PC-3 (cell line): ENCODE measurements at places on chromosomes 2 and 18. TPM values are rescaled to one million over a fixed set of nuclear protein-coding genes. Genes with fewer than 3 reads are reported as not detected.

SCYGR8 gene
- not detected in 2 replicates for total RNA-seq

DNA sequence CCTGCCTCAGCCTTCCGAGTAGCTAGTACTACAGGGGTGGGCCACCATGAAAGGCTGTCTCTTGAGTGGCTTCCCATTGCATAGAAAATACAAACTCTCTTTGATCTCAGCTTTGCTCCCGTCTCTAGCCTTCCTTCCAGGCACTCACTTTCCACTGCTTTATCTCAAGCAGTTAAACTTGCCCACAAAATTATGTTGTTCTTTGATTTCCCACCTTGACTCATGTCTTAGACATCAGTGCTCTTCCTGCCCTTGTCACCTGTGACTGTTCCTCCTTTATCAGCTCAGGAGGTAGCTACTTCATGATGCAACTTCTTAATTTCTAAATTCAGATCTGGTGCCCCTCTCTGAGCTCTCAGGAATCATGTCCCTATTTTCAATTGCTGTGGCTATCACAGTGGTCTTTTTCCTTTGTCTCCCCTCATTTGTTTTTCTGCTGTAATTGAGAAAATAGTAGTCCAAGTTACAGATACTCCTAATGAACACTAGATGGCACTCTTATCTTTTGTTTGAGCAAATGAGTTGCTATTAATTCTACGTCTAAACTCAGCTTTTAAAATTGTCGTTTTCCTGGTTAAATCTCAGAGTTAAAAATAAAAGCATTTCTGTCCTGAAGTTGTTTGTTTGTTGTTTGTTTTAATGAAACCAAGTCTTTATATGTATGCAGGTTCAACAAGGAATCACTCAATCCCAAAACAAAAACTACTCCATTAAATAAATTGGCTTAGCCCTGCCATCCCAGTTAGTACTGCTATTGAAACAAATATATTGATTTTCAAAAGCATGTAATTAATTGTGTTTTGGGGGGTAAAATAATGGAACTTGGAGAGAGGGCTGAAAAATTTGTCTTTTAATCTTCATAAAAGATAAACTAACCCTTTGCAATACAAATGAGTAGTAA, 46.9 kb upstream of the GREB1L start:
- peak; percentile 69 for DNase-seq

DNA sequence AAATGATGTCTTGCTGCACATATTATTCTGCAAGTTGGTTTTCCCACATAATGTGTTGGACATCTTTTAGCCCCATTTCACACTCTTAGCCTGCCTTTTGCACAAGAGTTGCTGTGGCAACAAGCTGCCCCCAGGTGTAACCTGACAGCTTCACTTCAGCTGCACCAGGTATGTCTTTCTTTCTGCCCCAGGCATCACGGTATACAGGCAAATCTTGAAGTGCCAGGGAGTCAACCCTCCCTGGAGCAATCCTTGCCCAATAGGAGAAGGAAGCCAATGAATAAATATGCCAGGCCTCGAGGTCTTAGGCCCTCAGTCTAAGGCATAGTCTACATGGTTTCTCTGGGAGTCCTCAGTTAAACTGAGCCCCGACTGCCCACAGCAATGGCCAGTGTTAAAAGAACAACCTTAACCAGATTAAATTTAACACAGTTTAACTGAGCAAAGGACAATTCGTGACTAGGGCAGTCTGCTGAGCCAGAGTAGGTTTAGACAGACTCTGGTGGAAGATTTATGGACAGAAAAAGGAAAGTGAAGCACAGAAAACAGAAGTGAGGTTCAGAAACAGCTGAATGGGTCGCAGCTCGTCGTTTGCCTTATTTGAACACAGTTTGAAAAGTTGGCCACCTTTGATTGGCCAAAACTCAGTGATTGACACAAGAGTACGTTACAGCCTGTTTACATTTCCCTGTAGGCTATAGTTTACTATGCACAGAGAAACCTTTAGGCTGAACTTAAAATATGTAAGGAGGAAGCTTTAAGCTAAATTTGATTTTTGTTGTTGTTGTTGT, 32.0 kb upstream of the C1QL2 start:
- no peak for DNase-seq

GRCh38 chr2:145777297-145777696, 1257.4 kb upstream of the ZEB2 start:
- DNase-seq: peak; percentile 67

ST8SIA3 gene
- total RNA-seq: not detected in 2 replicates

C2orf80 gene
- total RNA-seq: not detected in 2 replicates

- DNase-seq: no peak
Measured at GRCh38 chr2:30417253-30417652, 29.8 kb upstream of the LCLAT1 start.

DNA sequence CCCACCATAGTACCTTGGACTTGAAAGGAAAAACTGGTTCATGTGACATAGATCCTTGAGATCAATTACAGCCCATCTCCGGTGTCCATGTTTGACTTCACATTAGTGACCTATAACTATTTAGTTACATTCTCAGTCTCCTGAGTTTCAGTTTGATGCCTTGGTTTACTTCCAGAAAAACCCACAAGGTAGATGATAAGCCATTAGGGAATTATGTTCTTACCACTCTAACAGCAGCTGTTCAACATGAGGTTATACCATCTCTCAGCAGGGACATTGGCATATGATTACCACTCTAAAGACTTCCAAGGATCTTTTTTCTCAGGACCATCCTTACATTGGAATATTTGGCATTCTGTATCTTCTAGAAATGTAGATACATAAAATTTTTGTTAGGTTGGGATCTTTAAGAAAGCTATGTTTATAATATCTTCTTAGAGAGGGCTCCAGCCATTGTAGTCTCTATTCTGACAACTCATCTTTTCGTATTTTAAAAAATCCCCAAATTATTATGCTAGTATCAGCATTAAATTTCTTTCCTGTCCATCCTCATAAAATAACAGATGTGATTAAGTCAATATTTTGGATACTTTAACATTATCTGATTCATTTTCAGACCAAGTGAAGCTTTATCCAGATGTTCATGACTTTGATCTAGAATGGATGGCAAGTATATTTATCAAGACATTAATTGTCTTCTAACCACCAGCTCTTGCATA, 258.9 kb downstream of the RDH14 start:
- DNase-seq: no peak

GRCh38 chr2:200300638-200301314, 5.7 kb upstream of the SPATS2L start:
- peak; percentile 92 for DNase-seq

- DNase-seq: peak; percentile 27
Measured at GRCh38 chr2:195029804-195030654, 627.0 kb upstream of the SLC39A10 start.

GRCh38 chr2:86286516-86286915, 50.9 kb downstream of the REEP1 start:
- DNase-seq: no peak

DNA sequence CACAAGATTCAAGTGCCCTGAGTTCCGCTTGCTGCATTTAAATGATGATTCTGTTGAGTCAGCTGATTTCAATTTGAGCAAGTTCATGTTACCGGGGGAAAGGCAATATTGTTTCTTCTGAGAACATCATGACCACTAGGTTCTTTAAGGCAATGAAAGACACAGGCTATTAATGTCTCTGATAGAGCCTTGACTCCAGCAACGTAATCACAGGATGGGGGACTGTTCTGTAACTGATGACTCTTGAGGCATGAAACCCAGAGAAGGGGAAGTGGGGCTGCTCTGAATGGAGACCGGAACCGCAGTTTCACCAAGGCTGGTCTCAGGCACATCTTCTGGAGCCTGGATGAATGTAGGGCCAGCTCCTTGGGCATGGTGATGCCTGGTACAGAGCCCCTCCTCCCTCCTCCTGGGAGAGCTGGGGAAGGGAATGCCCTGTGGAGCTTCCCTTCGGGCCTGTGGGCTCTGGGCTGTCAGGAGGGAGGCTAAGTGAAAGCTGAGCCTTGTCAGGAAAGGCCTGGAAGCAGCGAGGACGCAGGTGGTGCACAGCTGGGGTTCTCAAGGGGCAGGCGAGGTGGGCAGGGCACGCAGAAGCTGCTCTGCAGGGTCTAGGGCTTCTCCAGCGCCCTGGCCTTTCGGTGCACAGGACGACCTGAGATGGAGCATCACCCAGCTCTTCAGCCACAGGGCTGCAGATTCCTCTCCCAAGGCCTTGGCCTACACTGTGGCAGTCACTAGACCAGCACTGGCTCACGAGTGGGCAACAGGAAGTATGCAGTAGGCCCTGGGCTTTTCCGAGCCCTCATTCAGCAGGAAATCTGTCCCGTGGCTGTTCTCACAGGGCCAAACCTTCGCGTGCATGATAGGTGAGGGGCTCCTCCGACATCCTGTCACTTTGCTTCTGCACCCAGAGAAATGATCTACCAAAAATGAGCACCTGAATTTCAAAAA, 36.6 kb upstream of the PRLH start:
- DNase-seq: no peak
